ENCODE measurements at places on chromosomes 11 and 22.

DNA sequence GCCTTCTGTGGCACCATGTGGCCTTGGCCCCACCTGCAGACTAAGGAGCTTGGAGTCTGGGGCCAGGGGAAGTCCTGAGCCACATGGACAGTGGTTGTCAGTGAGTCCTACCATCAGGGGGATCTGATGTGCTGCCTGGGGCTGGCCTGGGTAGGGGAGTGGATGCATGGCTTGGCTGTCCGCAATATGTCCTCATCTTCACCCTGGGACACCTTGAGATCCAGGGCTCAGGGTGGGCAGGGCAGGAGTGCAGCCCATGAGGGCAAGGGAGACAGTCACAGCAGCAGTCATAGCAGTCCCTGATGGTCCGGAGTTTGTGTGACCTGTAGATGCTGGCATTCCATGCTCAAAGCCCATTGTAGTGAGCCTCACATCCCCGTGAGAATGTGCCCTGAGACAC lies 256.8 kb upstream of the B3GAT1 start:
- no peak for DNase-seq

- DNase-seq: peak; percentile 24
Measured at GRCh38 chr22:44460691-44461375, 37.2 kb downstream of the RTL6 start.

GRCh38 chr11:69654001-69654659 lies 13.2 kb downstream of the CCND1 start:
- no peak for DNase-seq

DNA sequence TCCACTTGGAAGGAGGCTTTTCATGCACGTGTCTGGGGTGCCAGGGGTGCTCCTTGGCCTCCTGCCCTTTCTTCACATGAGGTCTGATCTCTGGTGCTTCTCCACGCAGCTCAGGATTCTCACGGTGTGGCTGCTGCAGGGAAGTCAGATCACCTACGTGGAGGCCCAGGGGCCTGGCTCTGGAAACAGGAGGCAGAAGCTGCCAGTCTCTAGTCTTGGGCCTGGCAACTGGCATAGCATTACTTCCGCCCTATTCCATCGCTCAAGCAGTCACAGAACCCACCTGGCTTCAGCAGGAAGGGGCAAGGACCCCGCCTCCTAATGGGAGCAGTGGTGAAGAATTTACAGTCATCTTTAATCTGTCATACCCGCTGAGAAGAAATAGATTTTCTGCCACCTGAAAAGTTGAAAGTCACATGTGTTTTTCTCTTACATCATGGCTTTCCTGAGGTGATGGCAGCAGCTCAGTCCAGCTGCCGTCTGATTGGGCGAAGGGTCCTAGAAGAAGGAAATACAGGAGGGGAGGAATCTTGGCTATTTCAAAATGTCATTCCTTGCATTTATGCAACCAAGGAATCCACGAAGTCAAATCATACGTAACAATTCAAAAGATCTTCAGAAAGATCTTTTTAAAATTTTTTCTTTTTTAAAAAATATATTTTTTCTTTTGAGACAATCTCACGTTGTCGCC lies 50.1 kb upstream of the DKK3 start:
- no peak for DNase-seq

GRCh38 chr11:47981667-47982404 lies 1.5 kb downstream of the PTPRJ start:
- peak; percentile 63 for DNase-seq

- DNase-seq: no peak
Measured at GRCh38 chr11:81487109-81487508, 1246.6 kb downstream of the FAM181B start.

DNA sequence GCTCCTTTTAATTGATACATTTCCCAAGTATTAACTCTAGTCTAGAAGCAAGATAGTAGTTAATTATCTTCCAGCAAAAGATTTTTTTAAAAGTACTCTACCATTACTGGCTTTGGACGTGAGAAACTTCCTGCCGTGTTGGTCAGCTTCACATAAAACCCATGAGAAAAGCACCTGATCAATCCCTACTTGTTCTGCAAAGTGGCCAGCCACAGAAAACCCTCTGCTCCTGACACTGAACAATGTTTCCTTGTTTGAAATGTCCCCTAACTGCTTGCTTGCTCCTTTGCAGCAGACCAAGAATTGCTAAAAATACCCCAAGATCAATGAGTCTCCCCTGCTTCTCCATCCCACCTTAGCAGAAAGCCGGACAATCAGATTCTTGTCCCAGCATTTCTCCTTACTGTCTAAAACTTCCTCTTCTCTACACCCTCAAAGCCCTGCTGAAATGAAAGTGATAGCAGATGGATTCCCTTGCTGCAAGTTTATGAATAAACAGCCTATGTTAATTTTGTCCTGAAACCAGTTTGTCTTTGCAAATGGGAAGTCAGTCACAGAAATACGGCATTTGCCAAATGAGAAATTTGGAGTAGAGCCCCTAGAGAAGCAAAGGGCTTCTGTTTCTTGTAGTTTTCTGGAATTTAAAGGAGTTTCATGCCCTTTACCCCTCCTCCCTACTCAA lies 207.1 kb upstream of the ARHGAP20 start:
- peak; percentile 58 for DNase-seq

- no peak for DNase-seq
Measured at GRCh38 chr11:82505379-82505778, 228.3 kb downstream of the FAM181B start.

GRCh38 chr11:76380159-76380976 lies 564 bp downstream of the THAP12 start:
- peak; percentile 13 for DNase-seq

GRCh38 chr22:23522623-23523251 lies 57.4 kb downstream of the IGLL1 start:
- DNase-seq: no peak

GRCh38 chr11:133803026-133803425 lies 42.3 kb downstream of the SPATA19 start:
- DNase-seq: no peak

- no peak for DNase-seq
Measured at GRCh38 chr11:29781268-29781667, 235.6 kb downstream of the KCNA4 start.

GRCh38 chr11:82043316-82043715 lies 690.3 kb downstream of the FAM181B start:
- DNase-seq: no peak

DNA sequence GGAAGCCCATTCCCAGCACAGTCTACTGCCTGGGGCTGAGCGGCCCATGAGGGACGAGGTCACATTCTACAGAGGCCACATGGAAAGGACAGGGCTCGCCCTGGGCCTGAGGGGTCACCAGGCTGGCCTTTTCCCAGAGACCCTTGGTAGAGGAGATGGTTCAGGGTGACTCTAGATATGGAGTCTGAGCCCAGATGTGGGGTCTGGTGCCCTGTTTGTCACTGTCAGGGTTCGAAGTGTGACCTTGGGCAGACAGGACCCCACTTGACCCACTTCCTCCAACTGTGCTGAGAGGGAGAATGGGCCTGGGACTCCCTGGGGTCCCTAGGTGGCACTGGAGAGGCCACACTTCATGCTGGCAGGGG lies 81.0 kb downstream of the MYEOV start:
- no peak for DNase-seq

- no peak for DNase-seq
Measured at GRCh38 chr22:19888131-19888746, 33.6 kb upstream of the GNB1L start.

- no peak for DNase-seq
Measured at GRCh38 chr11:59201353-59201752, 11.4 kb downstream of the MPEG1 start.

- DNase-seq: no peak
Measured at GRCh38 chr11:64759722-64760719, at the start of gene PYGM. Gene PYGM, minus strand, starts transcription at chr11:64759974. Its CDS starts 76 bp downstream, at chr11:64759898.

- DNase-seq: no peak
Measured at GRCh38 chr22:49617264-49617663, 210.4 kb downstream of the BRD1 start.

- no peak for DNase-seq
Measured at GRCh38 chr11:47156333-47156732, 20.3 kb downstream of the ARFGAP2 start.

DNA sequence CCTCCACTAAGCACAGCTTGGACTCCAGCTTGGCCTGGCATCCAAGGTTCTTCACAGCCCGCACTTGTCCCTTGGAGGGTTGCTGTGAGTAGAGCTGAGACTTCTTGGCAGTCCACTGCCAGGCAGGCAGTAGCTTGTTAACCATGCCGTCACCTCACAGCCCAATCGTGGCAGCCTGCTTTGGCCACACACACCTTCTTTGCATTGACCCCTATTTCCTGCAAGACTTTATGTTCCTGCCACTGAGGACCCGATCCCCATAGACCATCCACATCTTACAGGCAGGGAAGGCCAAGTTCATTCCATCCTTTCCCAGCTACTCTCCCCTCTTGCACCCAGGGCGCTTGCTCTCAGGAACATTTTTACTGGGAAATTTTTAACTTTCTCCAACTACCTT lies 2.5 kb upstream of the PYGM start:
- DNase-seq: no peak

DNA sequence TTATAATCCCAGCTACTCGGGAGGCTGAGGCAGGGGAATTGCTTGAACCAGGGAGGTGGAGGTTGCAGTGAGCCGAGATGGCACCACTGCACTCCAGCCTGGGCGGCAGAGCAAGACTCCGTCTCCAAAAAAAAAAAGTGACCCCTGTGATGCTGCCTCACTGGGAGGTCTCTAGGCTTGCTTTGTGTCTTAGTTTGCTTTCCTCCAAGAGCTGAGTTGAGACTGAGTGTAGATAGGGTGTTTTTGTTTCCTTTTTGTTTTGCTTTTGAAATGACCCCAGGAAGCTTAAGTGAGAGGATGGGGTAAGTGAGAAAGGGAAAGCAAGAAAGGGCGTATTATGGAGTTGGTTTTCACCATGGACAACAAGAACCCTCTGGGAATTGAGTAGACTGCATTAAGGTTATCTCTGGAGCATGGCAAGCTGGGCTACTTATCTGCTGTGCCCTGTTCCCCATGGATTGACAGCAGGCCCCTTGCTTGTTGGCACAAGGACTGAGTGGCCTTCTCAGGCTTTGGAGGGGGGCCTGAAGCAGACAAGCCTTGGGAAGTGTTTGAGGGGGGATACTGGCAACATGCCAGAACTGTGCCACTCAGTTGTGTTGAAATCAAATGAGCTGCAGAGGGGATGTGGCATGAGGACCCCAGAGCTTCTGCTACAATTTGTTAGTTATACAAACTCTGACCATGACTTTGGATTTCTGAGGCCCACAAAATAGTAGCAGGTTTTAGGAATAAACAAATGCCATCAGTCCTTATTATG lies 300.6 kb upstream of the C11orf87 start:
- no peak for DNase-seq

DNA sequence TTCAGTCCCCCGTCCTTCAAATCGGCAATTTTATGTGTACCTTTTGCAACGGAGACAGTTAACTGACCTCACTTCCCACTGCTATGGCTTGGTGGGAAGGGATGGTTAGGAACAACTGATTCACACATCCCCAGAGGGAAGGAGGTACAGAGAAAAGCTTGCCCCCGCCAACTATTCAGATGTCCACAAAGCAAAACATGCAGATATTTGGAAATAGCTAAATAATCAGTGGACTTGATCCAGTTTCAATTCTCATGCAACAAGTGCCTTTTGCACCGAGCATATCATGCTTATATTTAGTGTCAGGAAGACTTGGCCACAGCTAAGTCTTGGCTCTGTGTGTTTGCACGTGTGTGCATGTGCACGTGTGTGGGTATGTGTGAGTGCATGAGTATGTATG lies 144.6 kb downstream of the SNX19 start:
- DNase-seq: no peak

- no peak for DNase-seq
Measured at GRCh38 chr22:19967850-19968449, 26.3 kb upstream of the TXNRD2 start.

DNA sequence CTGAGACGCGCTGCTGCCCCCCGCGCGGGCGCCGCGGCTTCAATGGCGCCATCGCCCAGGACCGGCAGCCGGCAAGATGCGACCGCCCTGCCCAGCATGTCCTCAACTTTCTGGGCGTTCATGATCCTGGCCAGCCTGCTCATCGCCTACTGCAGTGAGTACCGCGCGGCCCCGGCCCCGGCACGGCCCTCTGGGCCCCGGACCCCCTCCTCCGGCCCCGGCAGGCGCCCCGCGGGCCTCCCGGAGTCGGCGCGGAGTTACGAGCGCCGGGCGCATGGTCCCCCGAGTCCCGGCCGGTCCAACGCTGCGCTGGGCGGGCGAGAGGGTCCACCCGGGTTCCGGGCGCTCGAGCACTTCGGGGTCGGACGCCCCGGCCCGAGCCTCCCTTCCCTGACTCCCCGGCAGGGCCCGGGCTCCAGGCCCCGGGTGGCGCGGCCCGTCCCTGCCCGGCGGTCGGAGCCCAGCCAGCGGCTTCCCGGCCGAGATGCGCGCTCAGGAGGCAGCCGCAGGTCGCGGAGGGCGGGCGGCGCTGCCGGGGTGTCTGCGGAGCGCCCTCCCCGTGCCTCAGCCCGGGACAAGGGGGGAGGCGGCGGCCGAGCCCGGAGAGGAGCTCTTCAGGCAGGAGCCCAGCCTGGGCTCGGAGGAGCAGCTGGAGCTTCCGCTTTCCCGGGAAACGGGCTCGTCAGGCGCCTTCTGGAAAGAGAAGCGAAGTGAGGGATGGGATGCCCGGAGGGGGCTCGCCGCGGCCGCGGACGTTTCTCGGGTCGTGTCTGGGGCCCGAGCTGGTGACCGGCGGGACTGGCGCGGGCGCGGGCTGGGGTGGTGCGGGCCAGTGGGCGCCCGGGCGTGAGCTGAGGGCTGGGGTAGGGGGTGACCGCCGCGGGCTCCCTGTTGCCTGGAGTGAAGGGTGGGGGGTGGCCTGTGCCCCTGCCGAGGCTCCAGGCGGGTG lies 1337.8 kb downstream of the BRD1 start:
- no peak for DNase-seq

- no peak for DNase-seq
Measured at GRCh38 chr11:16097543-16097942, 258.8 kb downstream of the SOX6 start.

- DNase-seq: no peak
Measured at GRCh38 chr11:43928721-43929120, 13.7 kb upstream of the C11orf96 start.

DNA sequence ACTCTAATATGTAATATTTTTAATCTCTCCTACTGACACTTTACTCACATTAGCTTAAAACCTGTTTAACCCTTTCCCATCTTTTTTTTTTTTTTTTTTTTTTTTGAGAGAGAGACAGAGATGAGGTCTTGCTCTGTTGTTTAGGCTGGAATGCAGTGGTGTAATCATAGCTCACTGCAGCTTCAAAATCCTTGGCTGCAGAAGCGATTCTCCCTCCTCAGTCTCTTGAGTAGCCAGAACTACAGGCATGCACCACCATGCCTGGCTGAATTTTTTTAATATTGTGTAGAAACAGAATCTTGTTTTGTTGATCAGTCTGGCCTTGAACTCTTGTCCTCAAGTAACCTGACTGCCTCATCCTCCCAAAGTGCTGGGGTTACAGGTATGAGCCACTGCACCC lies 37.3 kb downstream of the PAMR1 start:
- no peak for DNase-seq
